ENCODE measurements at places on chromosomes 4 and X.

GRCh38 chr4:1277667-1278665 is 11.7 kb upstream of the MAEA start:
- DNase-seq, result no peak

DNA sequence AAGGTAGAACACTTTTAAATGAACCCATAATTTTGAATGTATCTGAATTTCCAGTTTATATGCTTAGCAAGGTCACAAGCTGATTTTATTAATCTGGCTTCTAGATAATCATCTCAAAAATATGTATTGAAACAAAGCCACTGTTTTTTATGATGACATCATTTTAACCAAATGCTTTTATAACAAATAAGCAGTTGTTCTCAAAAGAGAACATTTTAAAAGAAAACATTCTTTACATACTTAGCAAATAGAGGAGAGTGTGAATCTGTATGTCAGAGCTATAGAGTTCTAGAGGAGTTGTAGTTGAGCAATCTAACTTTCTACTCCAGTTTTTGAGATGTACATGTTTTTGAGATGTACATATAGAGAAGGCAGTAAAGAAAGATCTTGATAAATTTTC is 42.5 kb downstream of the LAMP2 start:
- no peak for DNase-seq

GRCh38 chrX:64975491-64975890 is 759 bp downstream of the ZC4H2 start:
- no peak for DNase-seq

GRCh38 chr4:123356921-123357320 is 39.7 kb upstream of the SPRY1 start:
- DNase-seq, result no peak

- DNase-seq, result no peak
Measured at GRCh38 chr4:152691761-152692160, 12.0 kb upstream of the TMEM154 start.

- no peak for DNase-seq
Measured at GRCh38 chr4:158250321-158250720, 40.0 kb downstream of the TMEM144 start.

Data from T-helper 22 cell (primary cell).